ENCODE measurements at places on chromosomes 3 and 15. TPM values are rescaled to one million over a fixed set of nuclear protein-coding genes. Genes with fewer than 3 reads are reported as not detected.
A peak's percentile ranks its signal among the peaks of the same experiment; 100 is the strongest.

- H3K36me3 ChIP-seq = no peaks in the 10 kb centered on the region
- H3K27me3 ChIP-seq = peaks cover 6% of the 10 kb centered on the region
- H3K4me3 ChIP-seq = no peak overlapping the region
- no peak for DNase-seq
These were observed 31.6 kb downstream of the GOLGA6L2 start for GRCh38 chr15:23415321-23415865.

DNA sequence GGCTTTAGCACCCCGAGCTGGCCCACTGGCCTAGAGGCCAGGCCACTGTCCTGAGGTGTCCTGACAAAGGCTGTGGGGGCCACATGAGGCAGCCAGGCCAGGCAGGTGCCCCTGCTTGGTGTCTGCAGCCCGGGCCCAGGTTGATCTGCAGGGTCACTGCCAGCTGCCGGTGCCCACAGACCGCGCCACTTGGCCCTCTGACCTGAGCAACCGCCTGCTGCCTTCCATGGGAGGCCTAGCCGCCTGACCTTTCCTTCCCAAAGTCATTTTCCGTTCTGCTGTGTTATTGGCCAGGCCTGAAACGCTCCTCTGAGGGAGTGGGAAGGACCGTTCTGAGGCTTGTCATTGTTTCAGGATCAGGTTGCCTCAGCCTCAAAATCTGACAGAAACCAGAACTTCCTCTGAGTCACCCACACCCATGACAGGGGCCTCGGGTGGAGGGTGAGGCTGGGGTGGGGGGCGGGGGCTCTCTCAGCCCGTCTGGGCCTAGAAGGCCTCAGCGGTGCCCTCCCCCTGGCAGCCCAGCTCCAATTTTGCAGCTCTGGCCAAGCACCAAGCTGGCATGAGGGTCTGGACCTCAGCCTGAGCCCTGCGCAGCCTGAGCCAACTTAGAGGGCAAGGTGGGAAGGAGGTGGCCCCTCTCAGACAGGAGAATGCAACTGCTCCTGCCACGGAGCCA is 140.7 kb upstream of the MEF2A start:
- H3K36me3 ChIP-seq = no peaks in the 10 kb centered on the region
- no peak overlapping the region for H3K27ac ChIP-seq
- no peaks in the 10 kb centered on the region for H3K4me1 ChIP-seq
- H3K4me3 ChIP-seq = no peak overlapping the region
- peaks cover 46% of the 10 kb centered on the region for H3K27me3 ChIP-seq
- no peak for DNase-seq

DNA sequence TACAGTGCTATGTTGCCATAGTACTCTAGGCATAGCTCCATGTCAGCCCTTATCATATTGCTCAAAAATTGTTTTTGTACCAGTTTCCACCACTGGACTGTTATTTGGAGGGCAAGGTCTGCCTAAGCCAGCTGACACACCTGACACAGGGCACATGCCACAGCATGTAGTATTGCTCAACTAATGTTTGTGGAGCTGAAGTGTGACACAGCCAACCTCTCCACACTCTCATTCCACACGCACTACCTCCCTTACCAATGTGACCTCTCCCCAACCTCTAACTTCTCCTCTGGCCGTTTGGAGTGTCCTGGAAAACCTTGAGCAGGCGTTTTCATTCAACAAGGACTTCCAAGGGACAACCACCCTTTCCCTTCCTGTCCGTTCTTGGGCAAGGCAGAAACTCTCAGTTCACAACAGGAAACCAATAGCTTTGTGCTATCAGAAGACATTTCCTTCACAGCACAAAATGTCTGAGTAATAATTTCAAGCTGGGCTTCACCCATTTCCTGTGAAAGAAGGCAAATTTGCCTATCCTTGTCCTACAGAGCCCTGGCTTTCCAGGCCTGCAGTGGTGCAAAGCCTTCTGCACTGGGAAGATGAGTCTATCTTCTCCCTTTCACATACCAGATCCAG is 38.4 kb downstream of the TLNRD1 start:
- no peaks in the 10 kb centered on the region for H3K36me3 ChIP-seq
- no peaks in the 10 kb centered on the region for H3K27me3 ChIP-seq

DNA sequence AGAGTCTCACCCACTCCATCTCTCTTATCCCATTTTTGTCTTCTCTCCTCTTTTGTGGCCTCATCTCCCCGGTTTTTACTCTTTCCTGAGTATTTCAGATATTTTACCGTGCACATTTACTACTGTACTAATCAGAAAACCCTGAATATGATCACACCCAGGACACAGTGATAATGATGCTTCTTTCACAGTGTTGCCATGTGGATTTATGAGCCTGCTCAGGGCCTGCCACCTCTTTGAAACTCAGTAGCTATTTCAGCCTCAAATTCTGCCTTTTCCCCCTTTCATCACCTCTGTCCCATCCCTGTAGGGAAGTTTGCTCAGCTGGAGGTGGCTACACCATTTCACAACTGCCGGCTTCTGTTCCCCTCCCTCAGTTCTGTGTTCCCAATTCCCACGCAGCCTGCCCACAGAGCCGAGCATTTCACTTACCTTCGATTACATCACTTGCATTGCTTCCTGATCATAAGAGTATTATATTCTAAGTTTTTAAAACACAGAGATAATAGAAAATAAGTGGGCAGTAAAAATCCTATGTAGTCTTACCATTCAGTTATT is 33.2 kb downstream of the ARNT2 start:
- DNase-seq = no peak
- no peaks in the 10 kb centered on the region for H3K36me3 ChIP-seq
- H3K27ac ChIP-seq = no peak overlapping the region
- no peaks in the 10 kb centered on the region for H3K4me1 ChIP-seq
- H3K27me3 ChIP-seq = peaks cover 31% of the 10 kb centered on the region
- no peak overlapping the region for H3K4me3 ChIP-seq

GRCh38 chr3:152270937-152271336 is 2.2 kb downstream of the MBNL1 start:
- H3K27me3 ChIP-seq = no peaks in the 10 kb centered on the region
- peaks cover 22% of the 10 kb centered on the region for H3K4me1 ChIP-seq
- H3K36me3 ChIP-seq = peaks cover 14% of the 10 kb centered on the region
- no peak for DNase-seq
- H3K4me3 ChIP-seq = peak overlapping the region; percentile 75

DNA sequence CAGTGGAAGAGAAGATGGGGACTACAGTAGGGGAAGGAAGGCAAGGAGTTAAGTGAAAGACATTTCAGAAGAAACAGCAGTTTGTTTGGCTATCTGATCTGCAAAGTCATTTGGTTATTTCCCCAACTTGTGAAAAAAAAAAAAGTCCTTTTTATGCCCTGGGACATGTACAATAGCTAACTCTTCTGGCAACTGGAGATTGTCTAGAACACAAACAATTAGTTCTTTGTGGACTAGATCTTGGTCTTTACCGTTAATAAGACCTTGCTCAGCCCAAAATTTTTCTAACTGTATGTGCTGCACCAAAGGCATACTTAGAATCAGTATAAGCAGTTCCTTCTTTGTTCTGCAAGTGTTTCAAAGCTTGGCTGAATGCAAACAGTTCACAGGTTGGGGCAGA is 103.5 kb upstream of the NECTIN3 start:
- no peak for DNase-seq
- H3K36me3 ChIP-seq = no peaks in the 10 kb centered on the region
- H3K4me3 ChIP-seq = no peak overlapping the region
- no peak overlapping the region for H3K27ac ChIP-seq
- H3K27me3 ChIP-seq = no peaks in the 10 kb centered on the region
- no peaks in the 10 kb centered on the region for H3K4me1 ChIP-seq

GRCh38 chr15:97736748-97737147 is 223.8 kb upstream of the ARRDC4 start:
- no peaks in the 10 kb centered on the region for H3K4me1 ChIP-seq
- no peak overlapping the region for H3K4me3 ChIP-seq
- DNase-seq = no peak
- no peaks in the 10 kb centered on the region for H3K36me3 ChIP-seq

- H3K36me3 ChIP-seq = no peaks in the 10 kb centered on the region
- H3K4me1 ChIP-seq = peaks cover 1% of the 10 kb centered on the region
- no peak for DNase-seq
- H3K27ac ChIP-seq = 0 out of 3 replicates have a peak overlapping the region, but pooled peaks have one; percentile 10
- H3K27me3 ChIP-seq = no peaks in the 10 kb centered on the region
These were observed 37.8 kb upstream of the IL20RB start for GRCh38 chr3:136919799-136920580.

DNA sequence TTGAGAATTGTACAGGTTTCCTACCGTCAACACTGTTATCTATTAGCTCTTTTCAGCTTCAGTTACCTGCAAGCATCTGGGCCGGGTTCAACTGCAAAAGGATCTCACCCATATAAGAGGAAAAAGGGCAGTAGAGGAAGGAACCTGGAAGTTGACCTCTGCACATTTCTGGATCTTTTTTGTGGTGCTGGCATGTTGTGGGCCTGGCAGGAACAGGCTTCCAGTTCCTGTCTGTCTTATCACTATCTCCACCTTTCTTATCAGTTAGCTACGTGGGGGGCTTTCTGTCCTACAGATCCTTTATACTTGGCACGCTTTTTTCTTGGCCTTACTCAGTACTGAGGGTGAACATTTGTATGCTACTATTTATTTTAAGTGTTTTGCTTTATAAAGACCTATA is 42.2 kb upstream of the TJP1 start:
- peaks cover 20% of the 10 kb centered on the region for H3K27me3 ChIP-seq
- H3K4me3 ChIP-seq = no peak overlapping the region
- H3K36me3 ChIP-seq = no peaks in the 10 kb centered on the region
- DNase-seq = no peak

DNA sequence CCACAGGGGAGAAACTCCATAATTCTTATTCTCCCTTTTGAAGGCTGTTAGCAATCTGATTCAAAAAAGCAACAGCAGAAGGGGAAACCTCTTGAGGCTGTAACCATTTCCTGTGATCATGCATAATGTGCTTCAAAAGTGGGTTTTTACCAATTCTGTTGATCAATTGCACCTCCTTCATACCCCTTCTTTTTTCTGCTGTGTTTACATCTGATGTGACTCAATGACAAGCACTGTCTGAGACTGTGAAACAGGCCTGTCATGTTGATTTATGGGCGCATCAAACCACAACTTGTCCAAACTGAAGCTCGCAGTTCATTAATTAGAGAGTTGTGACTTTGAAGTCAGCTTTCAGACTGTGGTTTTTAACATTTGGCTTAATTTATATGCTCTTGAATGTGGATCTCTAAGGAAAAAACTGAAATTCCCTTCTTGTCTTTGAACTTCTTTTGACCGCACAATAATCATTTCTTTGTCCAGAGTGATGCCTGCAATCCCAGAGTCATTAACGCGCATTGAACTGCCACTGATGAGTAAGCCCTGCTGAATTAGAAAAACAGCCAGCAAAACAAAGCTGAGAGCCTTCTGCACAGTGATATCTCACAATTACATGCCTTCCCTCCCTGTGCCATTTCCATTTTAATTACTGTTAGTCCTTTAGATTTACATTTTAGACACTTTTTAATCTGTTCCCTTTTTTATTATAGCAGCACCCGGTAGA is 532.8 kb downstream of the FOXP1 start:
- H3K4me3 ChIP-seq = no peak overlapping the region
- no peaks in the 10 kb centered on the region for H3K27me3 ChIP-seq
- DNase-seq = peak; percentile 34
- H3K36me3 ChIP-seq = peaks cover 73% of the 10 kb centered on the region
- no peak overlapping the region for H3K27ac ChIP-seq
- H3K4me1 ChIP-seq = no peaks in the 10 kb centered on the region

GRCh38 chr3:17422636-17423035 is 319.8 kb downstream of the TBC1D5 start:
- no peaks in the 10 kb centered on the region for H3K36me3 ChIP-seq
- H3K4me3 ChIP-seq = no peak overlapping the region
- H3K27ac ChIP-seq = no peak overlapping the region
- no peak for DNase-seq

DNA sequence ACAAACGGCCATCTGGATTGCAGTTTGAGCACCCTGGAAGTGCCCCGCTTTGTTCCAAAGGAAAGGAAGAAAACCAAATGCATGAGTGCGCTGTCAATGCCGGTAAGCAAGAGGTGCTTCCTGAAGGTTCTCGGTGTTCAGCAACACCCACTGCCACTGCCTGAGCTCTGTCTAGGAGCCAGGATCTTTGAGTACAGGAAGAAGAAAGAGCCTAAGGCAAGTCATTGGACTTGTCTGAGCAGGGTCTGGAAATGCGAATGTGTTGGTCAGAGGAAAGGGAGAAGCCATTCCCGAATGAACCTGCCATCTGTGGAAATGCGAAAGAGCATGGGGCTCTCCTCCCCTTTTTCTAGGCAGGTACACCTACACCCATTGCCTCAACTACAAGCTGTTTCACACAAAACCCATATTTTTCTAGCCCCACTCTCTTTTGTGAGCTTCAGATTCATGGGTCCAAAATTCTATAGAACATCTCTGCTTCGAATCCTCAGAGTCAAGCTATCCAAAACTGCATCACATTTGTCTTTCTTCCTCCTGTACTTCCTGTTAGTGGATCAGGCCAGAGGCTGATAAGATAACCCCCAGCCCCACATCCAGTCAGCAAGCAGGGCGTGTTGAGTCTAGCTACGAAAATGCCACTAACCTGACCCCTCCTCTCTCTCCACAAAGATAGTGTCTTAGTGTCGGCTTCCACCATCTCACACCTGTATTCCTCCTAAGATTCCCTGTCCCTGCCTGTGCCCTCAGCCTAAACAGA is 55.6 kb upstream of the C15orf61 start:
- no peak overlapping the region for H3K4me3 ChIP-seq
- H3K27me3 ChIP-seq = 0 out of 2 replicates have a peak, but pooled peaks cover 4% of the 10 kb centered on the region
- H3K36me3 ChIP-seq = no peaks in the 10 kb centered on the region
- DNase-seq = peak; percentile 17

DNA sequence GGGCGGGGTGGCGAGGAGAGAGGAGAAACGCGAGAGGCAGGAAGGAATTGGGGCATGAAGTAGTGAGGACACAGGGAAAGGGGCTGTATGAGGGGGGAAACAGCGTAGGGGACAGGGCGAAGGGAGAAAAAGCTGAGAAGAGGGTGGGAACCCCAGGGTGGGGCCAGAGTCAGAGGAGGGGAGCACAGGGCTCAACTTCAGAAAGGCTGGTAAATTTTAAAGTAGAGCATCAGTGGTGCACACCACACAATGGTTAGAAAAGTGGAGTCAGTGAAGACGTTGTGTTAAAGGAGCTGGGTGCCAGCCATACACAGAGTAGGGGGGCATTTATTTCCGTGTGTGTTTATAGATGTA is 3.0 kb upstream of the RPP25 start:
- no peak overlapping the region for H3K27ac ChIP-seq
- no peak overlapping the region for H3K4me3 ChIP-seq
- no peaks in the 10 kb centered on the region for H3K36me3 ChIP-seq
- peaks cover 34% of the 10 kb centered on the region for H3K27me3 ChIP-seq
- DNase-seq = peak; percentile 7
- peaks cover 45% of the 10 kb centered on the region for H3K4me1 ChIP-seq

- H3K4me3 ChIP-seq = no peak overlapping the region
- no peaks in the 10 kb centered on the region for H3K27me3 ChIP-seq
- H3K36me3 ChIP-seq = no peaks in the 10 kb centered on the region
- DNase-seq = no peak
These were observed 129.2 kb upstream of the SUCLG2 start for GRCh38 chr3:67783281-67784250.

- H3K36me3 ChIP-seq = no peaks in the 10 kb centered on the region
- DNase-seq = peak; percentile 13
- no peaks in the 10 kb centered on the region for H3K27me3 ChIP-seq
- no peak overlapping the region for H3K4me3 ChIP-seq
These were observed 114.1 kb upstream of the DNAJC19 start for GRCh38 chr3:181103605-181104004.

The GOLGA8T gene
- total RNA-seq = not detected

The RBP2 gene
- total RNA-seq = not detected

The SYNPR gene
- total RNA-seq = not detected

The CLDN16 gene
- not detected for total RNA-seq

The ALCAM gene
- 0.31 TPM for total RNA-seq

The SOX14 gene
- not detected for total RNA-seq

All from K562 (cell line).